ENCODE measurements at places on chromosomes 2 and 18. TPM values are rescaled to one million over a fixed set of nuclear protein-coding genes. Genes with fewer than 3 reads are reported as not detected.

The KCNE4 gene
- not detected for total RNA-seq

The LAMA3 gene
- total RNA-seq = 0.05 TPM

The DYSF gene
- 0.07 TPM for total RNA-seq

The FMNL2 gene
- 2.7 TPM for total RNA-seq

The CREB1 gene
- 93.7 TPM for total RNA-seq

The L3MBTL4 gene
- 0.10 TPM for total RNA-seq

The HOXD10 gene
- not detected for total RNA-seq

Data from activated naive CD4-positive, alpha-beta T cell treated with anti-CD3 and anti-CD28 coated beads for 36 hours (primary cell).